ENCODE measurements at places on chromosomes 12 and 14. TPM values are rescaled to one million over a fixed set of nuclear protein-coding genes. Genes with fewer than 3 reads are reported as not detected.

DNA sequence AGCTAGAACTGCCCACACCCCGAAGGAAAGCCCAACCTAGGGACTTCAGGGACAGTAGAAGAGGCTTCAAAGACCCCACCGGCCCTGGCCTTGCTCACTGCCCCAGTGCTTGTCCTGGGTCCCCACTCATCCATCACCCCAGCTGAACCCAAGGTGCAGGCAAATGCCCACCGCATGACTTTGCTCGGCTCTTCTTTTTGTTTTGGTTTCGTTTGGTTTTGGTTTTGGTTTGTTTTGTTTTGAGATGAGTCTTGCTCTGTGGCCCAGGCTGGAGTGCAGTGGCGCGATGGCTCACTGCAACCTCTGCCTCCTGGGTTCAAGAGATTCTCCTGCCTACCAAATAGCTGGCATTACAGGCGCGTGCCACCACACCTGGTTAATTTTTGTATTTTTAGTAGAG is 9.0 kb downstream of the CCDC85C start:
- peak; percentile 41 for DNase-seq

Gene IQSEC3
- total RNA-seq, result 0.44 TPM

DNA sequence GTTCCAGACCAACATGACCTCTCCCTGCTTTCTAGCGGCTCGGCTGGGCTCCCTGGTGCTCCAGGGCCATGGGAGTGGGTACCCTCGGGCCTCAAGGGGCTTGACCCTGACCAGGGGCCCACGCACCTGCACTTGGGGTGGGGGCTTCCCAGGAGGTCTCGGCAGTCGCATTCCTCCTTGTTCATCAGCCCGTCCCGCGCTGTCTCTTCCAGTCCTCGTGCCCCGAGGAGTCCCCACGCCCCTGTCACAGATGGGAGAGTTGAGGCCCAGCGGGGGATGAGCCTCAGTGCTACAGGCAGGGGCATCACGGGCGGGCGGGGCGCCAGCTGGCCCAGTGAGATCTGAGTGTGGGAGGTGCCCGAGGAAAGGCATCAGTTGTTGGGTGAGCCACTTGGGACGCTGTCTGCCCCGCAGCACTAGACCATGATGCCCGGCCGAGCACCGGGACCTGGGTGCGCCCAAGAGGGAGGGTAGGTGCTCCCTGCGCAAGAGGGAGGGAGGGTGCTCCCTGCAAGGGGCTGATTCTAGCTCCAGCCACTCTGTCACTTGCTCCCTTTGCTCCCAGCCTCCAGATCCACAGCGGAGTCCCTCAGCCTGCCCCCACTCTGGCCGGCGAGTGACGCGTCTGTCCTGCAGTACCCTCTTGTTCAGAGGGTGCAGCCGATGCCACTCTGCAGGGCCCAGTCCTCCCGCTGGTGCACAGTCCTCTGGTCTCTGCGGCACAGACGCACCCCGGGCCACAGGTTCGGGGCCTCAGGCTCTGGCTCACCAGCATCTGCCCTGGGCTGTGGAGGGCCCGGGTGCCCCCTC is 23.8 kb downstream of the MMP17 start:
- DNase-seq, result no peak

DNA sequence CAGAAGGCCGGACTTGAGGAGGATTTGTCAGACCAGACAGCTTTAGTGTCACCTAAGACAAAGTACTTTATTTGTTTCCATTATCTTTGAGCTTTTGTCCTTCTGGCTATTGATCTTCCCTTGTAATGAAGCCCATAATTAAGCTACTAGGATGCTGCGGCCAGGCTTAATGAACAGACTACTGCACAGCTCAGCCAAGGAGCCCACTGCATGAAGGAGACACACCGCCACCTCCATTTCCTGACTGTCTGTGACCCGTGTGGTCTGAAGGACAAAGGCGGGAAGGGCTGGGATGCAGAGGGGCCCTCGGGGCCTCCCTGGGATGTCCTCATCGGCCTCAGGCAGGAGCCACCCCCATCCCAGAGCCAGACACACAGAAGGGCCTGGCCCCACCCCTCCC is 31.0 kb upstream of the GALNT9 start:
- no peak for DNase-seq

DNA sequence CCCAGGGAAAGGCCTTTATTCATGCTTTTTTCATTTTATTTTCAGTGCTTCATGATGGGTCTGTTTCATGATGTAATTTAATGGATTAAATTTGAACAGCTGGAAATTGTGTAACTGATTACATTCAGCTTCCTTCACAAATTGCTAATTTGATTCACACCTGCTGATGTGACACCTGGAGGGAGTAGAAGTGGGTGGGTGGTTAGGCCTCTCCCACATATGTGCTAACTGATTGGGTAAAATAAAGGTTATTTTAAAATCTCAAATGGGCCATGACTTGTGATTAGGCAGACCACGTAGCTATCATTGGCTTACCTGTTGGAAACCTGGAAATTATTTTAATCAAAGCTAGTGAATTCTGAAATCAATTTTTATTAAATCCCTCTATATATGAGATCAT is 142.1 kb downstream of the GXYLT1 start:
- DNase-seq, result no peak

GRCh38 chr12:117900561-117900960 is 68.2 kb downstream of the KSR2 start:
- no peak for DNase-seq

GRCh38 chr12:18581232-18581962 is 156.4 kb downstream of the PLCZ1 start:
- no peak for DNase-seq

Gene STAT6
- 333 TPM for total RNA-seq

DNA sequence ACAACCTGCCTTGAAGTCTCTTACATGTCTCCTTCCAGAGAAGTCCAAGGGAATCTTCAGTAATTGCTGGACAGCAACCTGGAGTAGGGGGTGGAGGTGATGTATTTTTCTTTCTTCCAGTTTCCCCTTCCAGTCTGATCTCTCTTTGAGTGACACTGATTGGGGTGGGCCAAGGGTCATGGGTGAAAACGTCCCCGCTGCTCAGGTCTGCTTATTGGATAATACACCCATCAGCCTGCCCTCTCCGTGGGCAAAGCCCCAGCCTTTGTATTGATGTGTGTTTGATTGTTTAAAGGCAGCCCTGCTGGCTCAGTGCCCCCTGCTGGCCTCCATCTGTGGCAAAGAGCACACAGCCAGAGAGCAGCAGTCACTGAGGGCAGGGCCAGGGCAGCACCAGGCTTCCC is 35.7 kb upstream of the ATP2A2 start:
- DNase-seq, result peak; percentile 18

- no peak for DNase-seq
Measured at GRCh38 chr12:66132408-66132807, 1.9 kb upstream of the LLPH start.

- DNase-seq, result no peak
Measured at GRCh38 chr12:118424884-118425283, 48.5 kb downstream of the SUDS3 start.

DNA sequence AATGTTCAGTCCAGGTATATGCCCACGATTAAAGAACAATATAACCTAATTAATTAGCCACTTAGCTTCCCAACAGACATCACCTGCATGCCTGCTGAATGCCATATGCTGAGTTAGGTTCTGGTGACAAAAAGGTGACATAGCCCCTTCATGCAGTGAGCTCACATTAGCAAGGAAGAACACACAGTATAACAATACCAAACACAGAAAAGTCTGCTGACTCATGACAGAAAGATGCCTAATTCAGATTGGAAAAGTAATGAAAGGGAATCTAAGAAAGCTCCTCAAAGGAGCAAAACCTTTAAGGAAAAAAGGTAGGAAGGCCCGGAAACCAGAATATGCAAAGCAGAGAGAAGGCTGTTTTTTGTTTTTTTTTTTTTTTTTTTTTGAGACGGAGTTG is 59.0 kb downstream of the FERMT2 start:
- no peak for DNase-seq

- no peak for DNase-seq
Measured at GRCh38 chr12:50117057-50117622, 5.1 kb downstream of the COX14 start.

- no peak for DNase-seq
Measured at GRCh38 chr12:121697093-121697698, 15.4 kb upstream of the TMEM120B start.

Gene BRMS1L
- 6.1 TPM for total RNA-seq

- DNase-seq, result no peak
Measured at GRCh38 chr12:52146822-52147366, 44.9 kb downstream of the KRT80 start.
